ENCODE measurements at places on chromosomes 2 and 18.

GRCh38 chr2:9094117-9094516 lies 90.6 kb upstream of the MBOAT2 start:
- no peak for DNase-seq

DNA sequence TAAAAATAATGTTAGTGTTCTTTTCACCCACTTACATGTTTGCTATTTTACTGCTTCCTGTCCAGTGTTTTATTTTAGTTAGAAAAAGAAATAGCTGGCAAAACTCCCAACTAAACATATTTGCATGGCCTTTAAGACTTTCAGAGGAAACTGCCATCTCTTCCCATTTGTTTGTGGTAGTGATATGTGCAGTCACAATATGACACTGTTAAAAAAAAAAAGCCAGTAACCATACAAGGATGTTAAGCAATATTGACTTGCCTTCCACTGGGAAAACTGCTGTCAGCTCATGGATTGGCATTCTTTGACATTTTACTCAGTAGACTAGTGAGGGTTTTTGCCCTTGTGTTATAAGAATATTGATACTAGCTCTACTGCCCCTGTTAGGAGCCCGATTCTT lies 29.1 kb downstream of the XIRP2 start:
- DNase-seq = no peak

DNA sequence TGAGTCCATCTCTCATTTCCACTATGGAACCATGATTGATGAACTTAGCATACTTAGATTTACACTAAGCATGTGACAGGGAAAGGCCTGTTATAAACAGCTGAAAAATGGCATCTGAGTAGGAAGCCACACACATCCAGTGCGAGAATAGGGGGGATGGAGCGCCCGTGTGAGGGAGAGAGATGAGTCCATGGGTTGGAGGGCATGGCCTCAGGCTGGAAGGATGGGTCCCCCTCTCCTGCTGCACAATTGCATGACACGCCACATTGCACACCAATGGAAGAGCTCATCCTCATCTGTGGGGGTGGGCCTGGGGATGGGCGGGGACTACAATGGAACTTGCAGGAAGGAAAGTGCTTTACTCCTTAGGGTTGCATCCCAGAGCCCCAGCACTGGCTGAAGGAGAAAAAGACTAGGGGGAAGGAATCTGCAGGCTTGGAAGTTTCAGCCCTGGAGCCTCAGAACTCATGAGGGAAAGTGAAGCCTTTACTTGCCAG lies 46.4 kb upstream of the CXCR4 start:
- DNase-seq = no peak

- no peak for DNase-seq
Observed at GRCh38 chr2:68512326-68512725, 44.9 kb downstream of the APLF start.

GRCh38 chr18:3793111-3793510 lies 343.1 kb downstream of the TGIF1 start:
- DNase-seq = no peak

- DNase-seq = no peak
Observed at GRCh38 chr2:217247476-217247875, 387.6 kb upstream of the TNP1 start.

- DNase-seq = no peak
Observed at GRCh38 chr2:64808754-64809153, 155.0 kb upstream of the SERTAD2 start.

- DNase-seq = no peak
Observed at GRCh38 chr2:106812841-106813240, 73.1 kb downstream of the ST6GAL2 start.

- no peak for DNase-seq
Observed at GRCh38 chr18:48519431-48520100, 19.3 kb upstream of the CTIF start.

DNA sequence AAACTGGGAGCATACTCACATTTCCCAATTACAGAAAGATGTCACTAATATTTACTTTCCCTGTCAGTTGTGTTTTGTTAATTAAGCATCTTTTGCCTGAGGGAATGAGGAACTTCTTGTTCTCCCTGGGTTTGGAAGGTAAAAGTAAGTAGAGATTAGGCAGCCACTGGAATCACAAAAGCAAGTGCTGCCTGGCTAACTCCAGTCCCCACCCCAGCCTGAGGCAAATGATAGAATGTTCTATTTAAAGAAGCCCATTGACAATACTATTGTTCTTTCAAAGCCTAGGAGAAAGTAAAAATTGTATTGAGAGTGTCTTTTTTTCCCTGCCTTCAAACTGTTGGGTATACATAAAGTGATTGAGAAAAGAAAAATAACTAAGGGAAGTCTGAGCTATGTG lies 93.8 kb downstream of the MBD2 start:
- DNase-seq = no peak

- no peak for DNase-seq
Observed at GRCh38 chr18:5196253-5197031, 615 bp downstream of the AKAIN1 start.

DNA sequence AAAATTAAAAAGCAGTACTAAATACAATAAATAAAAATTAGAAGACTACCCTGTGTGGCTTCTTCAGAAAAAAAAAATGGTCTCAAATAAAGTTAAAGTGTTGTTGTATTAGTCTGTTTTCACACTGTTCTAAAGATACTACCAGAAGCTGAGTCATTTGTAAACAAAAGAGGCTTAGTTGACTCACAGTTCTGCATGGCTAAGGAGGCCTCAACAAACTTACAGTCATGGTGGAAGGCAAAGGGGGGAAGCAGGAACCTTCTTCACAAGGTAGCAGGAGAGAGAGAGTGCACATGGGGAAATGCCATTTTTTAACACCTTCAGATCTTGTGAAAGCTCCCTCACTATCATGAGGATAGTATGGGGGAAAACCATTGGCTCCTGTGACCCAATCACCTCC lies 612.8 kb downstream of the RNF144A start:
- no peak for DNase-seq

- no peak for DNase-seq
Observed at GRCh38 chr2:230873661-230874401, 9.1 kb downstream of the ITM2C start.

- no peak for DNase-seq
Observed at GRCh38 chr2:121019756-121020155, 265.2 kb downstream of the TFCP2L1 start.

DNA sequence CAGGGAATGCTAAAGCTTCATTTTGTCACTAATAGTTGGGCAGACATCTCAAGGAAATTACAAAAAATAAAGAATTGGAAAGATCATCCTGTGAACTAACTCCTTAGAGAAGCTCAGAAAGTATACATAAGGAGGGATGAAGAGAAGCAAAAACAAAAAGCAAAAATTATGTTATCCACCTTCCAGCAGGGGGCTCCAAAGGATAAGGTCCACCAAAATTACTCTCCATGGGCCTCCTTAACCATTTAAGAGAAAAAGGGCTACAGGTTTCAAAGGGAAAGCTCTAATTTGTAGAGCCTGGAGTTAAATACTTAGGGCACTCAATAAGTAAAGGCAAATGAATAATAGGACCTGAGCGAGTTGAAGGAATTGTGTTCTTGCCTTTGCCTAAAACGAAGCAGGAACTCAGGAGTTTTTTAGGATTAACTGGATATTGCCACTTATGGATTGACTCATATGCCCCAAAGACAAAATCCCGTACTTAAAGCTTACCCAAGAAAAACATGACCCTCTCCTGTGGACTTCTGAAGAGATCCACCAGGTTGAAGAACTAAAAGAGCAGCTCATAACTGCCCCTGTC lies 1167.9 kb downstream of the DSC3 start:
- DNase-seq = no peak

- no peak for DNase-seq
Observed at GRCh38 chr2:127771756-127772155, 39.2 kb downstream of the WDR33 start.

DNA sequence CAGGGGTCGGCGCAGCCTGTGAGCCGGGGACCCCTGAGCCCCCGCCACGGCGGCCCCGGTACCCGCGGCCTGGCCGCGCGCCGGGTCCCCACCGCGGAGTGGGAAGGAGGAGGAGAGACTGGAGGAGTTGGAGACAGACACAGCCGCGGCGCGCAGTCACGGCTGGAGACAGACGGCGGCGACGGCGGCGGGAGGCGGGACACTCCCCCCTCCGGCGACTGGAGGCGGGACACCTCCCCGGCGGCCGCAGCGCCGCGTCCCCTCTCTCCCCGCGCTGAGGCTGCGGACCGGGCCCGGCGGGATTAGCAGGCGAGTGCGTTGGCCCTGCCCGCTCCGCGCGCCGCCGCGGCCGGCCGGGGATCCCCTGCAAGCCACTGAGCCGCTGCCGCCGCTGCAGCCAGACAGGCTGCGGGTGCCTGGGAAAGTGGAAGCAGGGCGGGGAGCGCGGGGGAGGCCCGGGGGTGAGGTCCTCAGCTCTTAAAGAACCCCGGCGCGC lies 1.0 kb upstream of the LDLRAD4 start:
- peak; percentile 62 for DNase-seq

GRCh38 chr2:232310121-232310520 lies 68.4 kb upstream of the ALPP start:
- DNase-seq = peak; percentile 60

DNA sequence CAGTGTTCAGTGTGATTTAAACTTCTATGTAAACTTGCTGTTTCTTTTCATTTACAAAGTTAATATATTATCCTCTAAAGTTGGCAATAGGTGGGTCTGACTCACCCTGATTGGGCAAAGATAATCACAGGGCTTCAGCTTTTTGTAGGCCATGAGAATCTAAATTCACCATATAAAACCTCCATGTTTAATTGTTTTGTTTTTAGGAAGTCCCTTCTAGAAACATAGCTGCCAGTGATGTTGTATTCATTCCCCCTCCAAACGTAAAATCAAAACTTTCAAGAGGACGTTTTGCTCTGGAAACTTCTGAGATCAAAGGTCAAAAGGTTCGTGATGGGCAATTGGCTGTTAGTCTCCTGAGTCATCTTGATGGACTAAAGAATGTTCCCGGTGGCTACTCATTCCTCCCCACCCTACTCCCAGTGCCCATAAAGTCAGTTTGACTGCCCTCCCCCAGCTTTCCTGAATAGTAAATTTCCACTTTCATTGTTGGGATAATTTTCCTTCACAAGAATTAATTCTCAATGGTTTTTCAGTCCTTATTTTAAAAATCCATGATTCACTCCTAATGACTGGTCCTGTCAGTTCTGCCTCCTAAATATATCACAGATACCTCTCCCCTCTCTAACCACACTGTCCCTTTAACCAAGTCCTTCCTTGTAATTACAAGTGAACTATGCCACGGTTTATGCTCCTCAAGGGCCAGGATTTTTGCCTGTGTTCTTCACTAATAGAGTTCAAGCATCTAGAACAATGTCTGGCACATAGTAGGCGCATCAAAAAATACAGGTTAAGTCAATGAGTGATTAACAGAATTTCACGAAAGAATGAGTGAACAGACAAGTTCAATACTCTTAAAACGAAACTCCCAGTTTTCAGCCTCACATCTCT lies 164.4 kb upstream of the VRK2 start:
- DNase-seq = no peak

- DNase-seq = no peak
Observed at GRCh38 chr2:239401881-239402233, 1.0 kb upstream of the HDAC4 start.

DNA sequence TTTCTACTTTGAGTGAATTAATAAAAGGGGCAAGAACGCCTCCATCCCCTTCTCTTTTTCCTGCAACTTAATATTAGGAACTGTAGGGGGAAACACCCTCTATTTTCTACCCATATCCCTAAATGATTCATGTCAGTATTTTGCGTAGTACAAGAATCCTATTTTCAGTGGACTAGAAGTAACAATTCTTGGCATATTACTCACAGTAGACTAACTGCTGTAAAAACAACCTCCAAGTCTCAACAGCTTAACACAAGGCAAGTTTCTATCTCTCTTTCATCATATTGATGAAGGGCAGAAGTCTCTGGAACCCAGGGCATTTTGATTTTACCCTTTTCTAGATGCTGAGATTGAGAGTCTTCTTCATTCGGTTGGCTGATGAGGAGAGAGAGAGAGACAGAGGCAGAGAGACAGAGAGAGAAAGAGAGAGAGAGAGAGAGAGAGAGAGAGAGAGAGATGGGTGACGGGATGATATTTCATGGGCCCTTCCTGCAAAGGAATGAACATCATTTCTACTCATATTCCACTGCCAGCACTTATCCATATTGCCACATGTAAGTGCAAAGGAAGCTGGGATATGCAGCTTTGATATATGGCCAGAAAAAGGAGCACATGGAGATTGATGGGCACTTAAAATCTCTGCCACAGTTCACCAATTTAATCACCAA lies 481.6 kb downstream of the LPIN1 start:
- DNase-seq = no peak

DNA sequence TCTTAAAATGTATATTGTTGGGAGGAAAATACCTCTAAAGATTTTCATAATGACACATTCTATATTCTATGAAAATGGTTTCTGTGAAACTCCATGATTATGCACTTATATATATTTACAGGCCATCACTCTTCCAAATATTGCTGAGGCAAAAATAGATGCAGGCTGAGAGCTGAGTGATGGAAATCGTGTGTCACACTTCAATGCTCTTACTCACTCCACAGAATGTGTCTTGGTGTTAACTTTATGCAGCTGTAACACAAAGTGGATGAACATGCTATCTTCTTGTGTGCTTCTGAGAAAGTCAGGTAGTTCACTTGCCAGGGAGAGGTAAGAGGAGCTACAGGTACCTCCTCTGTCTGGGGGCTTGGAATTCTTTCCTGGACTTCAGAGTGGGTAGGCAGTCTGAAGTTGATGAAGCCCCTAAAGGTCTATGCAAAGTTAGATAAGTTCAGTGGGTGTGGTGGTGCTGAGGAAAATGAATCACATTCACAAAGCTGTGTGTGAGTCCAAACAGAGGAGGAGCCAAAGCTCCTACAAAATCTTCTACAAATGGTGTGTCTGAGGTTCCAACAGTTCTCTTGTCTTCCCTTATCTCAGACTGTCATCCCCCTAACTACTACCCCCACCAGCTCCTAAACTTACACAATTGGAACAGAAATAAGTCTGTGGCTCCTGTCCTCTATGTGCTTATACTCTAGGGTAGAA lies 74.2 kb upstream of the ST6GAL2 start:
- DNase-seq = no peak

DNA sequence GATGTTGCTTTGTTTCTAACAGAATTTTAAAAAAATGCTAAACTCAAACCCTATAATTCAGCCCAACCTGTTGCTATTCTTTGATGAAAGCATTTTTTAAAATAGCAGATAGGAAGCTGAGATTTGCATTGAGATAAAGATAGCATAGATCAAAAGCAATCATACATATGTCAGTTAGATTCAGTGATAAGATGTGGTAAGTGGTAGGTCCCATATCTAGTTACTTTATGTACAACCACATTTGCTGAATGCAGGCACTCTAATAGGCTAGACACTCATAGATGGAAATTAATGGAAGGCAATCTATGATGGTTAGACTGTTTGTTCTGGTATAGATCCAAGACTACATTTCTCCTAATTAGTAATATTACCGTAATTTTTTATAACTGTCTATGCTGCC lies 27.2 kb upstream of the C1D start:
- peak; percentile 5 for DNase-seq

GRCh38 chr2:27379836-27380625 lies 503 bp downstream of the ZNF513 start:
- DNase-seq = peak; percentile 49

Measured in CD4-positive, CD25-positive, alpha-beta regulatory T cell (primary cell).